Stimulated activated CD4-positive, alpha-beta T cell treated with anti-CD3 and anti-CD28 coated beads, Interleukin-12 subunit alpha, Interleukin-12 subunit beta, amount 100 ng/mL, for 48 hours (primary cell): ENCODE measurements at places on chromosomes 2 and 18.

GRCh38 chr2:167987026-167987425 is 260.4 kb downstream of the STK39 start:
- no peak for DNase-seq

GRCh38 chr18:36264283-36264682 is 33.2 kb upstream of the FHOD3 start:
- DNase-seq, result no peak

DNA sequence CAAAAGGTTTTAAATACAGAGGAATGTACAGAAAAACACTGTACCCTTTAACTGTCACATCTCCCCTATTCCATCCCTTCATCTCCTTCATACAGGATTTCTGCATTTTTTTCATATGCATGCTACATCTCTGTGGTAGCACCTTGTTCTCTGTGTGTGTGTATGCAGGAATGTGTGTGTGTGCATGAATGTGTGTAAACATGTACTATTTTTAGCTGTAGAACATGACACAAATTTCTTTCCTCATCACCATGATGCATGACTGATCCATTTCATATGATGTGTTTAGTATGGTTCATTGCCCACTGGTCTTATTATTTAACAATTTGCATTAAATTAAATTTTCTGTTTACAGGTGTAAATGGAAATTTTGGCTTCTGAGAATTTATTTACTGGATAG is 21.5 kb upstream of the ZEB2 start:
- DNase-seq, result no peak

DNA sequence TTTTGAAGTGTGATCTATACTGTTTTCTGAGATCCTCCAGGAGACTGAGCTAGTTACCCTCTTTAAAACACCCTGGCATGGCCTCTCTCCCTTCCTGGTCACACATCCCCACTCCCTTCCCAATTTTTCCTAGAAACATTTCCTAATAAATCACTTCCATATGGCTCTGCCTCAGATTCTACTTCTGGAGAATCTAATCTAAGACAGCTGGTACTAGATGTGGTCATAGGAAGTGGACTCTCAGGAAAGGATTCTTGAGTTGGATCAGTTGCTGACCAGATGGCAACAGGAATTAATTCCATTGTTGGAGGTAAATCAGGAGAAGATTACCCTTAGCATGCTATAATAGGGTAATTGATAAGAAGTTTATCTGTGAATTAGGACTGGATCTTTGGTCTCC is 310.5 kb downstream of the SATB2 start:
- DNase-seq, result no peak

DNA sequence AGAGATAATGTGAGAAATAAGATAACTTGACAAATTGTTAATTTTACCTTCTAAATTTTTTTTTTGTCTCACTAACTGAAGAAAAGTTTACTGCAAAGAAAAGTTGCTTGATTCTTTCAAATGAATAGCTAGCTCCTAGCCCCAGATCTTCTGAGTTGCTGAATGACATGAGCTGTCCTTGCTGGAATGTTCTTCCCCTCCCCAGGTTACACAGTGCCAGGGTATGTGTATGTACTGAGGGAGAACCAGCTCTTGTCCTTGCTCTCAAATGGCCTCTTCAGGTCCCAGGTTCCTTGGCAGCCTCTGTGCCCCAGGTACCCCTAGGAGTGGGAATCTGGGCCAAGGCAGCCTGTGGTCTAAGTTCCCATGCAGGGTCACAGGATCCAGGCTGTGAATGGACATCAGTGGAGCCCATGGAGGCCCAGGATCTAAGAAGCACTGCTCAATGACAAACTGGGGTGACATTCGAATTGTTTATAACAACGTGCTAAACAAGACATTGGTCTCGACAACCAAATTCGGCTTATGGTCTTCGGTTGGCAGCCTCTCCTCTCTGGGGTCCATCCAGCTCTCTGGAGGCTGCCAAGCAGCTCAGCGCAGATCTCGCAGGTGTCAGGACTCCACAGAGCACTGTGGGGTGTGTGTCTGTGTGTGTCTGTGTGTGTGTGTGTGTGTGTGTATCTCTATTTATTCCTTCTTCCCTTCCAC is 17.1 kb upstream of the INO80C start:
- no peak for DNase-seq

GRCh38 chr2:19689646-19690168 is 212.1 kb downstream of the TTC32 start:
- DNase-seq, result no peak
